ENCODE measurements at places on chromosomes 1 and 21. TPM values are rescaled to one million over a fixed set of nuclear protein-coding genes. Genes with fewer than 3 reads are reported as not detected.

- peaks cover 11% of the 10 kb centered on the region for H3K4me1 ChIP-seq
- no peaks in the 10 kb centered on the region for H3K36me3 ChIP-seq
- DNase-seq, result peak; percentile 85
- peaks cover 14% of the 10 kb centered on the region for H3K27me3 ChIP-seq
Measured at GRCh38 chr1:44423591-44424537, 18.8 kb downstream of the RNF220 start.

DNA sequence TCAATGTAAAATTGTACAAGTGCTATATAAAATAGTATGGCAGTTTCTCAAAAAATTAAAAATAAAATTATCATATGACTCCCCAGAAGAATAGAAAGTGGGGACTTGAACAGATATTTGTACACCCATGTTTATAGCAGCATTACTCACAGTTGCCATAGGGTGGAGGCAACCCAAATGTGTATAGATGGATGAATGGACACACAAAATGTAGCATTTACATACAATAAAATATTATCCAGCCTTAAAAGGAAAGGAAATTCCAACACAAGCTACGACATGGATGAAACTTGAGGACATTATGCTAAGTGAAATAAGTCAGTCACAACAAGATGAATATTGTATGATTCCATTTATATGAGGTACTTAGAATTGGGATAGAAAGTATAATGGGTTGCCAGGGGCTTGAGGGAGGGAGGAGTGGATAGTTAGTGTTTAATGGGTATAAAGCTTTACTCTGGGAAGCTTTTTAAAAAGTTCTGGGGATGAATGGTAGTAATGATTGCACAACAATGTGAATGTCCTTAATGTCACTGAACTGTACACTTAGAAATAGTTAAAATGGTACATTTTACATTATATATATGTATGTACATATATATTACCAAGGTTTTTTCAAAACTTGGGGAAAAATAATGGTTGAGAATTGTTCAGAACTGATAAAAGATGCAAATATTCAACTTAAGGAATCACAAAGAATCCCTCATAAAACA, 53.0 kb upstream of the ADORA3 start:
- no peaks in the 10 kb centered on the region for H3K27me3 ChIP-seq
- DNase-seq, result no peak
- H3K27ac ChIP-seq, result no peak overlapping the region
- no peaks in the 10 kb centered on the region for H3K36me3 ChIP-seq

The TSTD1 gene
- total RNA-seq, result 90.8 TPM

The CCDC17 gene
- total RNA-seq, result 7.3 TPM

DNA sequence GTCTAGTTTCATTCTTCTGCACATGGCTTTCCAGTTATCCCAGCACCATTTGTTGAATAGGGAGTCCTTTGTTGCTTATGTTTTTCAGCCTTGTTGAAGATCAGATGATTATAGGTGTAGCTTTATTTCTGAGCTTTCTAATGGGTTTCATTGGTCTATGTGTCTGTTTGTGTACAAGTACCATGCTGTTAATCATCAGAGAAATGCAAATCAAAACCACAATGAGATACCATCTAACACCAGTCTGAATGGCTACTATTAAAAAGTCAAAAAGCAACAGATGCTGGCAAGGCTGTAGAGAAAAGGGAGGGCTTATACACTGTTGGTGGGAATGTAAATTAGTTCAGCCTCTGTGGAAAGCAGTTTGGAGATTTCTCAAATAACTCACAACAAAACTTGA, 321.5 kb upstream of the PTBP2 start:
- H3K27me3 ChIP-seq, result no peaks in the 10 kb centered on the region
- no peaks in the 10 kb centered on the region for H3K4me1 ChIP-seq
- H3K4me3 ChIP-seq, result no peak overlapping the region
- no peaks in the 10 kb centered on the region for H3K36me3 ChIP-seq

DNA sequence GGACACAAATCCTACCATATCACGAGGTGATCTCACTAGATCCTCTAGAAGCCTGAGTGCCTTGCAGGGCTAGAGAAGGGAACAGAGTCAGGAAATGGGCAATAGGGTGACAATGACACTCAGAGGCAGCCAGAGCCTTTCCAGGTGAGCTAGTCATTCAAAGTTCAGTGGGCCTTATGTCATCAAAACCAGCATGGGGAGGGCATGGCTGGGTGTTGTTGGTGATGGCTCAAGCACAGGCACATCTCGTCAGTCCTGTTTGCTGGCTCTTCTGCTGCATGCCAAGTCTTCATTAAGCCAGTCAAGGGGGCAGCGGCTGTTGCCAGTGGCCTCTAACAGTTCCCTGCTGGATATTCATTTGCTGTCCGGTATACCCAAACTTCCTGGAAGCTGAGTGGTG, 99.6 kb upstream of the USP24 start:
- no peak overlapping the region for H3K27ac ChIP-seq
- no peaks in the 10 kb centered on the region for H3K4me1 ChIP-seq
- no peaks in the 10 kb centered on the region for H3K27me3 ChIP-seq
- H3K36me3 ChIP-seq, result no peaks in the 10 kb centered on the region

GRCh38 chr1:219075121-219075879, 98.4 kb upstream of the LYPLAL1 start:
- no peak overlapping the region for H3K27ac ChIP-seq
- peaks cover 23% of the 10 kb centered on the region for H3K4me1 ChIP-seq
- no peaks in the 10 kb centered on the region for H3K36me3 ChIP-seq
- no peak overlapping the region for H3K4me3 ChIP-seq
- no peaks in the 10 kb centered on the region for H3K27me3 ChIP-seq

The C4BPB gene
- 11.9 TPM for total RNA-seq

GRCh38 chr1:192954705-192955265, 104.4 kb downstream of the UCHL5 start:
- DNase-seq, result peak; percentile 37
- no peak overlapping the region for H3K4me3 ChIP-seq
- H3K36me3 ChIP-seq, result no peaks in the 10 kb centered on the region
- no peaks in the 10 kb centered on the region for H3K27me3 ChIP-seq

DNA sequence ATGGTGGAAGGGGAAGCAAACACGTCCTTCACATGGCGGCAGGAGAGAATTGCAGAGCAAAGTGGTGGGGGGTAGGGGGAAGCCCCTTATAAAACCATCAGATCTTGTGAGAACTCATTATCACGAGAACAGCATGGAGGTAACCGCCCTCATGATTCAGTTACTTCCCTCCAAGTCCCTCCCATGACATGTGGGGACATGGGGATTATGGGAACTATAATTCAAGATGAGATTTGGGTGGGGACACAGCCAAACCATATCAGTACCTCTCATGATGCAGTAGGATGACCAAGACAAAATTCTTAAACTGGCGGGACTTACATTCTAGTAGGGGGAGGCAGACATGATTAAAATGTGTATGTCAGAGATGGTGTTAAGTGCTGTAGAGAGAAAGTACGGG, 38.8 kb downstream of the WNT4 start:
- H3K27ac ChIP-seq, result no peak overlapping the region
- H3K36me3 ChIP-seq, result no peaks in the 10 kb centered on the region
- H3K4me1 ChIP-seq, result no peaks in the 10 kb centered on the region
- H3K4me3 ChIP-seq, result no peak overlapping the region

- DNase-seq, result no peak
- no peaks in the 10 kb centered on the region for H3K27me3 ChIP-seq
Measured at GRCh38 chr21:24785033-24785432, 822.2 kb downstream of the MRPL39 start.

DNA sequence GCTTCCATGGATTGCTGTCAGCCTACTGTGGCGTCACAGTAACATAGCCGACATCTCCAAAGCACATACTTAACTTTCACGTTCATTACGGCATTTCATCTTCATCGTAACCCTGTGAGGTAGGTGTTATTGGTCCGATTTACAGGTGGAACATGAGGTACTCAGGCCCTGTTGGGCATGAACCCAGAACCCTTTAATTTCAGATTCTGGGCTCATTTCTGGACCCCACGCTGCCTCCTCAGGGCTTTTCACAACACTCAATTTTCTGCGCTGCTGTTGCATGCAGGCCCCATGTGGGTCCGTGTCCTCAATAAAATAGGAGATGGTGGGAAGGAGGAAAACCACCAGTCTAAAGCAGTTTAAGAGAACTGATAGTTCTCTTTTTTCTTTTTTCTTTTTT, 39.6 kb downstream of the UBE2T start:
- DNase-seq, result no peak
- H3K36me3 ChIP-seq, result no peaks in the 10 kb centered on the region
- H3K4me1 ChIP-seq, result no peaks in the 10 kb centered on the region
- no peak overlapping the region for H3K4me3 ChIP-seq

- H3K27ac ChIP-seq, result no peak overlapping the region
- no peaks in the 10 kb centered on the region for H3K27me3 ChIP-seq
- H3K4me1 ChIP-seq, result no peaks in the 10 kb centered on the region
- no peaks in the 10 kb centered on the region for H3K36me3 ChIP-seq
- DNase-seq, result no peak
Measured at GRCh38 chr1:222525951-222526350, 22.0 kb downstream of the HHIPL2 start.

The C1orf94 gene
- total RNA-seq, result not detected

The CFHR5 gene
- not detected for total RNA-seq

DNA sequence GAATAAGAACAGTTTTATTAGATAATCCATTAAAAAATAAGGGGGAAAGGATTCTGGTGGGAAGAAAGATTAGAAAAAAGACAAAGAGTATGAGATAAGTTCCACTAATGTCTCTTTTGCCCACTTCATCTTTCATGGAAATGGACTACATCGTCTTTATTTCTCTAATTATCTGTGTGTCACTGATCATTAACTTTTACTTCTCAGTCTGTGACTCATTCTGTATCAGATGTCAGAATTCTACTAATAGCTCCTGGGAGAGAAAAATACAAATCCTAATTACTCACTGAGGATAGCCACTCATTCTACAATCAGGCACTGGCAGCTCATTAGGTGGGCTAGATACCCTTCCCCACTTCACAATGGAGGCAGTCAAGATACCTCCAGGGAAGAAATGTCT, 41.7 kb downstream of the ILDR2 start:
- H3K27ac ChIP-seq, result no peak overlapping the region
- H3K4me3 ChIP-seq, result no peak overlapping the region
- no peaks in the 10 kb centered on the region for H3K27me3 ChIP-seq

GRCh38 chr1:211742272-211742671, 66.9 kb upstream of the NEK2 start:
- no peak overlapping the region for H3K4me3 ChIP-seq
- H3K36me3 ChIP-seq, result no peaks in the 10 kb centered on the region
- no peaks in the 10 kb centered on the region for H3K4me1 ChIP-seq
- no peaks in the 10 kb centered on the region for H3K27me3 ChIP-seq
- no peak overlapping the region for H3K27ac ChIP-seq
- DNase-seq, result no peak
